ENCODE measurements at places on chromosomes 1 and 21. TPM values are rescaled to one million over a fixed set of nuclear protein-coding genes. Genes with fewer than 3 reads are reported as not detected.

The RSPO1 gene
- total RNA-seq, result 0.10 TPM

The CRNN gene
- total RNA-seq, result not detected

The ADAMTS4 gene
- total RNA-seq, result 0.01 TPM

The CYP4A22 gene
- total RNA-seq, result not detected

The RHD gene
- not detected for total RNA-seq

The PRAMEF17 gene
- total RNA-seq, result not detected

The MFSD2A gene
- total RNA-seq, result 8.8 TPM

Measured in A549 treated with AZD2906 at 1 μM for 4 hours (cell line).